Mesendoderm (in vitro differentiated cells): ENCODE measurements at places on chromosomes 16 and 17.

DNA sequence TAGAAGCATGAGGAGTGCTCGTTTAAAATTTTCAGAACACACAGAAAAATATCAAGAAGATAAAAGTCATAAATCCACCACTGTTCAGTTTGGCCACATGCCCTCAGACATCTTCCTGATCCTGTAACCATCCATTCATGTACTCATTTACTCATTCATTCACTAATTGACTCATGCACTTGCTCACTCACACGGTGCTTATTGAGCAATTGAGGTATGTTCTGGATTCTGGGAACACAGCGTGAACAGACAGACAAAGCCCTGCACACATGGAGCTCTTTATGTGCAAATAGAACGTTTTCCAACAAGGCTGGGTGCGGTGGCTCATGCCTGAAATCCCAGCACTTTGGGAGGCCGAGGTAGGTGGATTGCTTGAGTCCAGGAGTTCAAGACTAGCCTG is 10.2 kb upstream of the NATD1 start:
- no peak overlapping the region for H3K27ac ChIP-seq
- DNase-seq = no peak
- H3K36me3 ChIP-seq = no peaks in the 10 kb centered on the region
- H3K27me3 ChIP-seq = no peaks in the 10 kb centered on the region
- H3K4me1 ChIP-seq = no peaks in the 10 kb centered on the region
- H3K4me3 ChIP-seq = no peak overlapping the region

GRCh38 chr16:14106457-14106856 is 35.3 kb downstream of the MRTFB start:
- no peaks in the 10 kb centered on the region for H3K4me1 ChIP-seq
- H3K36me3 ChIP-seq = no peaks in the 10 kb centered on the region

- H3K36me3 ChIP-seq = no peaks in the 10 kb centered on the region
- DNase-seq = peak; percentile 47
- H3K27me3 ChIP-seq = no peaks in the 10 kb centered on the region
- no peak overlapping the region for H3K4me3 ChIP-seq
These were observed 98.2 kb downstream of the CYLD start for GRCh38 chr16:50839920-50840729.

DNA sequence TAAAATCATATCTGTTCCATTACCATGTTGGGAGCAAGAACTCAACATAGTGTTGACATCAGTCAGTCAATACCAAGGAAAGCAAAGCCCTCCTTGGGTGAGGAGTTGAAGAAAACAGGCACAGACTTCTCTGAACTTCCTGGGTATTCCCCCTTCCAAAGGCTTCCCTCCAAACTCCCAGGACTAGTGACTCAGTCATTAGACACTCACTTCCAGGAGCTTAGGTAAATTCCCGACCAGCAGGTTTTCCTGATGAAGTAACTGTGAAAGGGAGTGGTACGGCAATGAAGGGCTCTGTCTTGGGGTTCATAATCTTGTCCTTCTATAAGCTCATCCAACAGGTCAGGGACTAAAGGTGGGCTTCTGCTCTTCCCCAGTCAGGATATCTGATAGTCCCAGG is 293.8 kb upstream of the AXIN2 start:
- no peak overlapping the region for H3K27ac ChIP-seq
- H3K36me3 ChIP-seq = no peaks in the 10 kb centered on the region
- H3K4me1 ChIP-seq = no peaks in the 10 kb centered on the region
- no peaks in the 10 kb centered on the region for H3K27me3 ChIP-seq
- no peak overlapping the region for H3K4me3 ChIP-seq

DNA sequence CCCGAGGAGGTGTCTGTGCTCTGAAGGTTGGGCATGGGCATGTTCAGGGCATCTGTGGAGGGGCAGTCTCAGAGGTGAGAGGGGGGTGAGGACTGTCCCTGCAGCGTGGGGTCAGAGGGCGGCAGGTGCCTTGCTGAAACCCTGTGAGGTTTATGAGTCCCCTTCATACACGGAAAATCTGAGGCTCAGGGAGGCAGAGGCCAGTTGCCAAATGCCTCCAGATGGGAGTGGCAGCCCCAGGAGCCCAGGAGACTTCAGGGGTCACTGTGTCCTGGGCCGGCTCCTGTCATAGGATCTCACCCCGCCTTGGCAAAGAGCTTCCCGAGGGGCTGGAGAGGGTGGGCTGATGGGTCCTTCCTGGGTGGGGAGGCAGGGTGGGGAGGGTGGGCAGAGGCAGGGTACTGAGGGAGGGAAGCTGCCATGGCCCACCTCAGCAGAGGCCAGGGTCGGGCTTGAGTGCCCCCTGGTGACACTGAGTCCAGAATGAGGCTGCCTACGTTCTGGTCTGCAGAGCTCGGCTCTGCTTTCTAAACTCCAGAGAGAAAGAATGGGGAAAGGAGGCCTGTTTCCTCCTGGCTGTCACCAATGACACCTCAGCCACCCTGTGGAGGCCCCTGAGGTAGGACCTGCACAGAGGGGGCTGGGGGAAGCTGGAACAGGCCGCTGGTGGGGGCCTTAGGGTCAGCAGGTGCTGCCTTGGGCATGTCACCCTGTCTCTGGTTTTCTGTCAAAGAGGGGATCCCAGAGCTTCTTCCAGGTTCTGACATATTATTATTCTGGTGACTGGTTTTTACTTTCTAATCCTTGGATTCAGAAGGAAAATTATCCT is 1.1 kb downstream of the LGALS9 start:
- no peaks in the 10 kb centered on the region for H3K36me3 ChIP-seq
- no peaks in the 10 kb centered on the region for H3K4me1 ChIP-seq
- no peak overlapping the region for H3K4me3 ChIP-seq
- no peak overlapping the region for H3K27ac ChIP-seq

- H3K4me3 ChIP-seq = peak within 1 kb of the TSS; percentile 45
- peaks cover 7% of the 10 kb centered on the region for H3K27me3 ChIP-seq
- no peaks in the 10 kb centered on the region for H3K4me1 ChIP-seq
- H3K27ac ChIP-seq = no peak within 1 kb of the TSS
These were observed at the start of gene RAB11FIP3 for GRCh38 chr16:425082-425718. RAB11FIP3 (plus strand) TSS chr16:425649; CDS start chr16:426007, 358 bp downstream.

DNA sequence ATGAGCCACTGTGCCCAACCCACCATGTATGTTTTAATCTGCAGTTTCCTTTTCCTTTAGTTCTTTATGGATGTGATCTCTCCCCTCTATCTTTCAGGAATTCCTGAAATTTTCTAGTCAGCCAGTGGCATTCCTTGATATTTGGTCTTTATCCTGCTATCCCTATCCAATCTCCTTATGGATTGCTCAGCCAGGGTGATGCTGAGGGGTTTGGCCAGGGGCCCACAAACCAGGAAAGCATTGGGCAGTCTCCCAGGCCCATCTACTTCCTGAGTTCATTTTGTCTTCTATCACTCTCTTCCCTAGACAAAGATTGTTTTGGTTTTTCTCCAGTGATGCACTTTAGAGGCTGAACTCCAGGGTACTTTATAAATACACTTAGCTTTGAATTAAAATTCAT is 115.9 kb downstream of the KATNIP start:
- H3K27me3 ChIP-seq = no peaks in the 10 kb centered on the region
- no peak overlapping the region for H3K27ac ChIP-seq
- peak; percentile 7 for DNase-seq
- H3K4me1 ChIP-seq = no peaks in the 10 kb centered on the region
- H3K36me3 ChIP-seq = no peaks in the 10 kb centered on the region

DNA sequence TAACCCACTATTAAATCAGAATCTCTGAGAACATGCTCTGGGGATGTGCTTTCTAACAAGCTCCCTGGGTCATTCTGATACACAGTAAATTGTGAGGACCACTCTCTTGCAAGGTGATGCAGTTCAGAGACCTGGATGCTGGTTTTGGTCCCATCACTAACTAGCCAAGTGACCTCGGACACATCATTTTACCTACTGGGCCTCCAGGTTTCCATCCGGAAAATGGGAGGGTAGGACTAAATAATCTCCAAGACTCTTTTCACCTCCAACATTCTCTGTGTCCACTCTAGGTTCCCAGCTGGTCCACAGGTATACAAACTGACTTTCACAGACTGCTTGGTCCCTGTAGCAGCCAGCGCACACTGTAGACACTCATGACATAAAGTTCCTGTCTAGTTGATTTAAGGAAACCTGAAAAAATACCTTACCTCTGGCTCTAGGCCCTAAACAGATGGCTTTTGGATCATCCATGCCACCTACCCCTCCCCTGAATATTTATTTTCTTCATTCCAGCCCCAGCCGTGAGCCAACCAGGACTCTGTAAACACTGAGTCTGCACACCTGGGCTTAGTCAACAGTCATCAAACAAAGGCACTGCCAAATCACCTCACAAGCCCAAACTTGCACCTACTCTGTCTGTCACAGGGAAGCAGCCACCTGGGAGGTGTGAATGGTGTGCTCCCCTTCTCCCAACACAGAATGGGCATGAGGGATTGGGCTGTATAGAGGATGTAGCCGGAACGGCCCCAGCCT is 51.3 kb upstream of the MRPS23 start:
- H3K27me3 ChIP-seq = no peaks in the 10 kb centered on the region
- no peak overlapping the region for H3K27ac ChIP-seq
- H3K36me3 ChIP-seq = no peaks in the 10 kb centered on the region
- no peak for DNase-seq
- H3K4me1 ChIP-seq = peaks cover 5% of the 10 kb centered on the region

DNA sequence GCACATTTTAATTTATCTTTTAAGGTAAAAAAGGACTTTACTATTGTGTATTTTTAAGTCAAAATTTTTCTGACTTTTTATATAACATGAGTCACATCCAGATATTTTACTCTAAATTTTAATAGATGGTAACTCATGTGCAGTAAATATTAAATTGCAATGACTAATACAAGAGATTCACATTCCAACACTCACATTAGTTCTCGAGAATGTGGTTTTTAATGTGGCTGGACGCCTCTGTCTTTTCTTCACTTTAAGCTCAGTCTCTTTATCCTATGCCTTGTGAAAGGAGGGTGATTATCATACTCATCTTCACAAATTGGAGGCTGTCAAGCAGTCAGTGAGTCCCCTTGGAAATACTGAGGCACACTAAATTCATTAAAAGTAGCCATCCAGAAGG is 315.6 kb downstream of the HS3ST3B1 start:
- H3K36me3 ChIP-seq = no peaks in the 10 kb centered on the region
- no peaks in the 10 kb centered on the region for H3K27me3 ChIP-seq
- no peak overlapping the region for H3K27ac ChIP-seq
- no peak overlapping the region for H3K4me3 ChIP-seq

GRCh38 chr16:69482410-69482991 is 58.1 kb downstream of the CYB5B start:
- no peak overlapping the region for H3K4me3 ChIP-seq
- DNase-seq = no peak
- no peaks in the 10 kb centered on the region for H3K4me1 ChIP-seq
- no peaks in the 10 kb centered on the region for H3K27me3 ChIP-seq

DNA sequence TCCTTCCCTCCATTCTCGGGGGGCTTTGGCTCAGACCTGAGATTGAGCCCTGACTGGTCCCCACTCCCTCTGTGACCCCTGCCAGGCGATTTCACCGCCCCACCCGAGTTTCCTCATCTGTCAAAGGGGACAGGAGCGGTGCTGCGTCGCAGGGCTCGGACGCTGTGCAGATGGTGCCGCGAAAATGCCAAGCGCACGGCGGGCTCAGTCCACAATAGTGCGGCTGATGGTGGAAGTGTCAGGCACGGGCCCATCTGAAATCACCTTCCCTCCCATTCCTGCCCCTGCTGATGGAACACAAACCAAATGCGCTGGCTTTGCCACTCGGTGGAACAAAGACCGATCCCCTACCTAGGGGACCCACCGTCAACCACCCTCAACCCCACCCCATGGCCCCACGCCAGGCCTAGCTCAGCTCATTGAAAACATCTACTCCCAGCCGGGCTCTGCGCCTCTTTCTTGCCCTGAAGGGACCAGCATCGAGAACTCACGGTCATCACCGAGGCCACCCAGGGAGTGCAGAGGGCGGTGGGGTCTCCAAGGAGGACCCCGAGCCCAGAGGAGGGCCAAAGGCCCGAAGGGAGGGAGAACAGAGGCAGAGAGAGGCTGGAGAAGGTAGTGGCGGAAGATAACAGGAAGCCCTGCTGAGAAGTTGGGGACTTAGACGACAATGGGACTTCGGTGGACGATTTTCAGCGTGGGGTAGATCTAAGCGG is 1.4 kb downstream of the CARHSP1 start:
- peak overlapping the region; percentile 22 for H3K4me3 ChIP-seq
- peaks cover 20% of the 10 kb centered on the region for H3K4me1 ChIP-seq
- no peaks in the 10 kb centered on the region for H3K27me3 ChIP-seq
- peak overlapping the region; percentile 96 for H3K27ac ChIP-seq

DNA sequence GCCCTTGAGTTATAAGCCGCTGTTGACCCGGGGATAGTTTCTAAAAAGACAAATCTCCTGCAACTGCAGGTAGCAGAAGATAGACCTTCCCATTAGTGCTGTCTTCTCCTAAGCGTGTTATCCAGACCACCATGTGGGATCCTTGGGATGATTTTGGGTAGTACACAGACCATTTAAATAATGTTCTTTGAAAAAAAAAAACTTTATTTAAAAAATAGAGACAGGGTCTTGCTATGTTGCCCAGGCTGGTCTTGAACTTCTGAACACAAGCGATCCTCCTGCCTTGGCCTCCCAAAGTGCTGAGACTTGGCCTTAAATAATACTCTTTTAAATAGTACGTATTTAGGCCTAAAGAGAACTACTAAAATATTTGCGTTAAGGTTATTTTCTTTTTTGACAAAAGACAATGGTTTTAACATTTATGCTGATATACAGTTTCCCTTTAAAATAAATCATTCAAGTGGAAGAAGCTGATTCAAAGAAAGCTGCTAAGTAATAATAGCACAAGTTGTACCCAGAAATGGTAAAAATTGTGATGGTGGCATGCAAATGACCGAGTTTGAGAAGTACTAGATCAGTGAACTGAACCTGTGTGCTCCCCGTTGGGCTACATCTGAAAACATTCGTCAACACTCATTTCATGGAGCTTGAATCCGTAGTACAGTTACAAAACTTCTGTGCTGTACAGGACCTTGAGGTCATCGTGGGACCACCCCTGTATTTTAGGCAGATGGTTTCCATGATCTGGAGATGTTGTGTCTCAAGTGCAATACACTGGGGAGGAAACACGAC is 24.0 kb downstream of the SMARCE1 start:
- H3K27me3 ChIP-seq = no peaks in the 10 kb centered on the region
- H3K4me1 ChIP-seq = peaks cover 3% of the 10 kb centered on the region
- no peaks in the 10 kb centered on the region for H3K36me3 ChIP-seq
- DNase-seq = no peak
- H3K4me3 ChIP-seq = no peak overlapping the region

DNA sequence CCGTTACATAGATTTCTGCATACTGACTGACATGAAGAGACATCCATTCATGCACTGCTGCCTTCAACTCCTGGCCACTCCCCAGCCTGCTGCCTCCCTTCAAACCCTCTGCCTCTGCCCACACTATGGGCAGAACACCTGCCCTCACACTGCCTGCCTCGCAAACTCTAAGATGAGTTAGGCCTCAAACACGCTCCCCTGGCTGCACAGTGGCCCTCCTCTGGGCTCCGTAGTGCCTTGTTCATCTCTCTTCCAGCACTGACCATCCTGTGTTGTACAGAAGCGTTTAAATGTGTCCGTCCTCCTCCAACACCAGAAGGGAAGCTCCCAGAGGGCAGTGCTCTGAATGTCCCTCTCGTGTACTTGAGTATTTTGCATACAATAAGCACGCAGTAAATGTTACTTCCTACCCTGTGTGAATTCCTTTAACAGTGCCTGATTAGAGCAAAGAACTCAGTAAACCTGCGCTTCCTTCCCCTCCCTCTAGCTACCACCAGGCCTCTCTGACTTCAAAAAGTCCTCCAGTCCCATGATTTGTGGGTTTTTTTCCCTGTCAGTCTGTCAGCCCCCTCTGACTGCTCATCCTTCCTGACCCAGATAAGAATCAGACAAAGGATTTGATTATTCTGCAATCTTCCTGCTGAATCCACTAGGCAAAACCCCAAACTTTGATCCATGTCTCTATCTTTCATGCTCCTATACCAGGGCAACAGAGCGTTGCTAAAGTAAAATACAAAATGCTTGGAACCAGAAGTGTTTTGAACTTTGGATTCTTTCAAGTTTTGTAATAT is 3.9 kb downstream of the DHX33 start:
- H3K27ac ChIP-seq = peak overlapping the region; percentile 40
- H3K36me3 ChIP-seq = peaks cover 2% of the 10 kb centered on the region
- DNase-seq = peak; percentile 81
- H3K27me3 ChIP-seq = no peaks in the 10 kb centered on the region
